Adrenal gland (tissue), 19 donors: ENCODE measurements at places on chromosomes 7 and 10. TPM values are rescaled to one million over a fixed set of nuclear protein-coding genes. Genes with fewer than 3 reads are reported as not detected.

DNA sequence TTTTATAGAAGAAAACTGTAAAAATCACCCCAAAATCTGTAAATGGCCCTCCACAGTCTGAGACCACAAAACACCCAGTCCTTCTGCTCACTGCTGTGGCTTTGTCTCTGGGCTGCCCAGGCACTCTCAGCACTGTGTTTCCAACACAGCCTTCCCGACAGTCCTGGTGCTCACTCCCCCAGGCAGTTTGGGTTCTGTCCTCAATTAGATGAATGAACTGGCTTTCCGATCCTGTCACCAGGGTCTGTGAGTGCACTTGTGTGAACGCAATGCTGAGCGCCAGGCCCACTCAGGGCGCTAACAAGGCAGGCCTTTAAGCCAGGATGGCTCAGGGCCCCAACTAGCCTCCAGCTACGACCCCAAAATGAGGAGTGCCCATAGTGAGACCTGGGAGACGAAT lies 3.3 kb downstream of the MAD1L1 start:
- H3K4me3 ChIP-seq = no peak overlapping the region
- no peak overlapping the region for H3K27ac ChIP-seq
- H3K36me3 ChIP-seq = no peaks in the 10 kb centered on the region
- H3K4me1 ChIP-seq = peaks cover 21% of the 10 kb centered on the region
- no peaks in the 10 kb centered on the region for H3K27me3 ChIP-seq

DNA sequence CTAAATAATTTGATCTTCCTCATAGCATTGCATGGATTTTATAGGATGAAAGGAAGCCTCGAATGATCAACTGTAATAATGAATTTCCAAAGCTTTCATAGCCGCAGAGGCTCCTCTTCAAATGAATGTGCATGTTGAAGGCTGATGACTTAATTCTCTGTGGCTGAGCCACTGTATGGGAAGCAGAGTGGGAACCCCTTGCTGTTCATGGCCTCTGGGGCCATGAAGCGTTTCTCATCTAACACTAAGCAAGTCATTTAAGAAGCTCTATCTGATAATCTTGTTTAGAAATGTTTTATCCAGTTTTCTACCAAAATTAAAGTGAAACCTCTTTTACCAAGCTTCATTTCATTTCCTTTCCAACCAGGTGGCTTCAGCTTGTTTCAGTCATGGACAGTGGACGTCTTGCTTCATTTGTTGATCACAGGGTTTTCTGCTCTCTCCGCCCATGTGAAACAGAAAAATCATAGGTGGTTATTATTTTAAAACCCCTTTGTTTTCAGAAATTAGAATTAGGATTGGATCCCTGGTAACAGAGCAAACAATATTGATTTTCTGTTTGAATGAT lies 10.3 kb upstream of the ADARB2 start:
- no peak for DNase-seq
- no peaks in the 10 kb centered on the region for H3K4me1 ChIP-seq
- H3K4me3 ChIP-seq = no peak overlapping the region
- no peak overlapping the region for H3K27ac ChIP-seq

- H3K36me3 ChIP-seq = no peaks in the 10 kb centered on the region
- no peak overlapping the region for H3K27ac ChIP-seq
- no peaks in the 10 kb centered on the region for H3K4me1 ChIP-seq
- DNase-seq = no peak
Observed at GRCh38 chr7:106914018-106914607, 49.0 kb downstream of the PIK3CG start.

DNA sequence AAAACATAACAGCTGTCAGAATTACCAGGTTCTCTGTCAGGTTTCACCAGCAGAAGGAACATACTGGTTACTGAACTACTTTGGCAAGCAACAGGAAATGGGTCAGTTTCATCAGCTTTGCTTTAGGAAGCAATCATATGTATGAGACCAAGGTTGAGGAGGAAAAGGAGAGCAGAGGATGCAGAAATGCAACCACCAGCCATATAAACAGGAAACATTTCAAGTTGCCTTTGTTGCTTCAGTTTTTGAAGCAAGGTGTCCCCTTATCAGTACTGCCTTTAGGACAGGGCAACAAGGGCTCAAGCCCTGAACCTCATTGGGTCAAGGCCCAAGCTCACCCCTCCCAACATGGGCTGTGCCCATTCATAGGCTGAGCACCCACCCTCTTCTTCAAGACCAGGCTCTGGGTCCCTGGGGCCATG lies 10.2 kb downstream of the HIPK2 start:
- H3K27ac ChIP-seq = no peak overlapping the region
- no peaks in the 10 kb centered on the region for H3K36me3 ChIP-seq
- DNase-seq = no peak
- no peaks in the 10 kb centered on the region for H3K27me3 ChIP-seq
- H3K4me3 ChIP-seq = no peak overlapping the region

DNA sequence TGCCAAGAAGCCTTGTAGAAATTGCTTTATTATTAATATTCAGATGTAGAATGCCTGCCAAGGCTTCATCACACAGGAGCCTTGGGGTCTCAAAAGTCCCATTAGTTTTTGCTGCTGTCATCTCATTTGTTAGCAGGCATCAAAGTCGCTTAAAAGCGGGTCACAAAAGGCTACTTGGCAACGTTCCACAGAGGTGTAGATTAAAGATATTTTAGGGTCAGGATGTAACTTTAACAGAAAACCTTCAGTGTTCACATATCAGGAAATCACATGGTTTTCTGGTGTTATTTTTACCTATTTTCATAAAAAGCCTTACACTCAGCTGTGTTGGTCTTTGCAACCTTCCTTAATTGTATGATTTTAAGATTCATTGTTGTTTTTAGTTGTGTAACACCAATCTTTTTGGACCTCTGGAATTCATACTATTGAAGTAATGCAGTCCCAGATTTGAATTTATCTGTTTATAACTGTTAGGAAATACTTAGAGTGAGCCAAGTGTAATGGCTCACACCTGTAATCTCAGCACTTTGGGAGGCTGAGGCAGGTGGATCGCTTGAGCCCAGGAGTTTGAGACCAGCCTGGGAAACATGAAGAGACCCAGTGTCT lies 65.3 kb downstream of the TET1 start:
- H3K27ac ChIP-seq = no peak overlapping the region
- no peaks in the 10 kb centered on the region for H3K36me3 ChIP-seq
- peaks cover 6% of the 10 kb centered on the region for H3K4me1 ChIP-seq
- no peak overlapping the region for H3K4me3 ChIP-seq
- no peak for DNase-seq

DNA sequence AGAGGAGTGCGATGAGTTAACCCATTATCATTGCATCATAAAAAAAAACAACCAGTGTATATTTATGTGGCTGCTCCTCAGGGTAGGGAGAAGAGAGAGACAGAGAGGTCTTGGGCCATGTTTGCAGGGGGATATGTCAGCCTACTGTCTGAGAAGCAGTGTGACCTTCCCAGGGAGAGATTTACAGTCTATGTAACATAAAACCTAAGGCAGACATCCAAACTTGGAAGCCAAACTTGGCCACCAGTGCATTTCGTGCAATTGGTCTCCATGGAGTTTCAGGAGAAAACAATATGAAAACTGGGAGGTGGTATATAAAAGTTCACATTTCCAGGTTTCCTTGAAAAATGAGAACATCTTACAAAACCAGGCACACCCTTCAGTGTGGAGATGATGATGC lies 85.9 kb upstream of the CXCL12 start:
- no peak overlapping the region for H3K4me3 ChIP-seq
- H3K27me3 ChIP-seq = no peaks in the 10 kb centered on the region
- no peak for DNase-seq

- H3K27ac ChIP-seq = no peak overlapping the region
- H3K27me3 ChIP-seq = no peaks in the 10 kb centered on the region
- H3K4me3 ChIP-seq = no peak overlapping the region
- no peak for DNase-seq
- no peaks in the 10 kb centered on the region for H3K36me3 ChIP-seq
Observed at GRCh38 chr10:76553263-76554032, 1084.2 kb downstream of the KCNMA1 start.

RBM20 gene
- 0.14 TPM for total RNA-seq

ZNF3 gene
- 25.6 TPM for total RNA-seq

SRRM3 gene
- 15.9 TPM for total RNA-seq

H2AZ2 gene
- 108 TPM for total RNA-seq

ZNF248 gene
- total RNA-seq = 16.5 TPM
